ENCODE measurements at places on chromosomes 6 and 20.

- no peak for DNase-seq
These were observed 21.6 kb downstream of the NAPB start for GRCh38 chr20:23399568-23400241.

DNA sequence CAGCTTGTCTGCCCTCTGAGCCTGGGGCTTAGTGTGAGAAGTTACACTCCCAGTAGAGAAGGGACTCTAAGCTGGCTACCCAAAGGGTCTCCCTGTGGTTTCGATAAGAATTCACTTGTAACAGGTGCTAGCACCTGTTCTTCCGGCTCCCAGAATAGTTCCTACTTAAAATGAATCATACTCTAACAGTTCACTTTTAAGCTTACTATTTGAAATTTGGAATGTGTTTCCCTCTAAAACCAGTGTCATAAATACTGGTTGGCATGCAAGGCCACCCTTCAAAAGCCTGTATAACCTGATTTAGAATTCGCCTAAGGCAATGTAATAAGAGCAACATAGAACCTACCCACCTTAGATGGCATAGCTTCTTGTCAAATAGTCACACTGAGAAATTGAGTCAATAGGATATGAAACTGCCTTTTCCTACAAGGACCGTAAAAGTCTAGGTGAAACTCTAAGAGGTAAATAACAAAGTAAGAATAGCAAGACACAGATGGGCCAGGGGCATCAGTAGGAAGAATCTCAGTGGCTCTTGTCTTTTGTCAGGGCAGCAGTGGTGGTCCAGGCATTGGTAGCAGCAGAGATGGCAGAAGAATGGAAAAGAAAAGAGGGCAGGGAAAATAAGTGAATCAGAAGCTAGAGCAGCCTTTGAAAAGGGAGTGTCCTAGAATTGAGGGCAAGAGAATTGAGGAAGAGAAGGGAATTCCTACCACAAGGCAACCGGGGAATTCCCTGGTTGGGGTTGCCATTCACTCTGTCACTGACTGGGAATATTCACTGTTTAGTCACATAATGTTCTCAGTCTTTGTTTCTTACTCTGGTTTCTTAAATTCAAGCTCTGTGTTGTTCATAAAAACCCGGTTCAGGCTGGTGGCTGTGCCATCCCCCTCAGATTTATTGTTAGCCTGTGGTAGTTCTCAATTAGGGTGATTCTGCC, 91.5 kb downstream of the HIVEP2 start:
- no peak for DNase-seq

DNA sequence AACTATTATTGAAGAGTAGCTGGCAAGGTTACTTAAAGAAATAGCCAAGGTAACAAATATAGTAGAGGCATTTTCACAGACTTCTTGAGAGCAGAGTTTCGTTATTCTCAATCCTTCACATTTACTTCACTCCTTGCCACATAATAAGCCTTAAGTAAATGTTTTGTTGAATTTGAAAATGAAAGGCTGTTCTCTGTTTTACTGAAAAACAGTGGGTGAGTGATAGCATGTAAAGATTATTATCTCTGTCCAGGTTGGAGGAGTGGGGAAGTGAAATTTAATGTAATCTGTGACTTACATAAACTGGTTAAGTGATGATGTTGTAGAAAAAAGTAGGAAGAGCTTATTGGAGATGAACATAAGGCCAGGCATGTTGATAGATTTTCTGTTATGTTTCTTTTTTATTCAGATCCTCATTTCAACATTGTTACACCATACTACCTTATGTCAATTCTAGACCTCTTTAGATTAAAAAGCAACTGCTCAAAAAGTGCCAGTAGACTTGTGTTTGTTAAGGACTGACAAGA, 55.0 kb downstream of the QKI start:
- no peak for DNase-seq

DNA sequence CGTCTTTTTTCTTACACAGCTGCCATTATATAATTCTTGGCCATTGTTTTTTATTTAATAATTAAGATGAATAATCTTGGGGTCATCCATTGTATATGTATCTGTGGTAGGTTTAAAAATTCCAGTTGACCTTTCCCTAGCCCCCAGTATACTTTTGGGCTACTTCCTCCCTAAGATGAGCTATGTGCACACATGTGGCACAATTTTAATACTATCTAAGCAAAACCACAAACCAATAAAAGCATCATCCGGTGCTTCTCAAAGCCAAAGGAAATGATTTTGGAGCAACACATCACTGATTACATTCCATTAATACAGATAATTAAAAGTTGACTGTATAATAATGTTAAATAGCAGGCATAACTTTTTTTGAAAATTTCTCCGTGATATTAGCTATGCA, 161.2 kb downstream of the ATXN1 start:
- DNase-seq = no peak

- no peak for DNase-seq
These were observed 25.0 kb upstream of the FAM217A start for GRCh38 chr6:4103929-4104328.

GRCh38 chr20:24991897-24992486, 559 bp downstream of the APMAP start:
- no peak for DNase-seq

GRCh38 chr6:168663041-168663440, 222.1 kb downstream of the SMOC2 start:
- DNase-seq = no peak

- no peak for DNase-seq
These were observed 544 bp upstream of the STK38 start for GRCh38 chr6:36547646-36548400.

GRCh38 chr6:73134588-73134987, 90.7 kb downstream of the KHDC1L start:
- DNase-seq = no peak

GRCh38 chr6:74268815-74269599, 573.0 kb downstream of the CD109 start:
- DNase-seq = no peak

DNA sequence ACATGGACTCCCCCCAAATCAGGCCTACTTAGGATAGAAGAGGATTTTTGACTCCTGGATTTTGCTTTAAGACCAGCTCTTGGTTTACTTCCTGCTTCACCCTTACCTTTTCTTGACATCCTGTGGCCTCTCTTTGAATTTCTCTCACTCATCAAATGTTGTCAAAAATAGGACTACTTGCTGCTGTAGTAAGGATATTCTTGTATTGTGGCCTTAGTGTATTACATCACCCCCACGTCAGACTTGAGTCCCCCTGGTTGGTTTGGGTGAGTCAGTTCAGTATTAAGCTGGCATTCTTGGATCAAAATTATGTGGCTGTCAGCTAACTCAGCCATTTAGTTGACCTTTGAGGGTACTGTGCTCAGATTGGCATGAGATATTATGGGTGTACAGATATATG, 1.1 kb downstream of the TPX2 start:
- DNase-seq = no peak

DNA sequence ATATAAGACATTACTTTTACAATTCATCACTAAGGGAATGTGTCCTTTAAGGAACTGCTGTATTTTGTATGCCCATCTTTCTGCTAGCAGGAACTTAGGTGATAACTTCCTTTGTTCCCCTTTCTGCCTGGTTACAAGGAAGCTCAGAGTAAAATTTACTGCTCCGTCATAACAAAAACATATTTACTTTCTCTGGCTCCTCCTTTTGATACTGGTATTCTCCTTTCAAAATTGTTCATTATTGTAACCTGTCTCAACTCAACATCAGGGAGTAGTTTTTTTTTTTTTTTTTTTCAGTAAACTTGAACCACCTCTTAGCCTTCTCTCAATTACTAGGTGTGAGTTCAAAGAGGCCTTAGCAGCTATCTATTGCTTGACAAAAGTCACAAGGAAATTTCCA, 37.1 kb downstream of the RIPOR2 start:
- no peak for DNase-seq

GRCh38 chr6:27177485-27178406, 69.8 kb upstream of the PRSS16 start:
- peak; percentile 65 for DNase-seq

GRCh38 chr6:158284007-158284875, 28.0 kb upstream of the TULP4 start:
- no peak for DNase-seq

- no peak for DNase-seq
These were observed 95.5 kb downstream of the PPP1R14C start for GRCh38 chr6:150238336-150238741.

DNA sequence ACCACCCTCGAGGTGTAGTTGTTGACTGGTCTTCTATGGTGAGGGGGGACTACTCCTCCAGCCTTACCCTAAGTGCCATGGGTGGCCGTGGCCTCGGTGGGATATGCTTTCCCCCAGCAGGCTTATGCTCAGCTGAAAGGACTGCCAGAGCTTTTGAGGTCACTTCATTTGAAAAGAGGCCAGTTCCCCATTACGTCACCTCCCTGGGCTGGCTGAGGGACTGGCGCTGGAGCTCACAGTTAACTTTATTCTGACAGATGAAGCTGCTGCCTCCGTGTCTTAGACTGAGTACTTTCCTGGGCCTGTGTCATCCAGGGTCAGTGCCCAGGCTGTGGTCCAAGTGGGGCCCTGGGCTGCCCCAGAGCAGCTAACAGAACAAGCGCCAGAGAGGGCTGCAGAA, 42.8 kb upstream of the PCMTD2 start:
- DNase-seq = no peak

- no peak for DNase-seq
These were observed 368.3 kb upstream of the SASH1 start for GRCh38 chr6:147974376-147974775.

- no peak for DNase-seq
These were observed 94.4 kb upstream of the IMPG1 start for GRCh38 chr6:76166874-76167273.

- DNase-seq = no peak
These were observed 7.6 kb downstream of the ZNF451 start for GRCh38 chr6:57097596-57097995.

DNA sequence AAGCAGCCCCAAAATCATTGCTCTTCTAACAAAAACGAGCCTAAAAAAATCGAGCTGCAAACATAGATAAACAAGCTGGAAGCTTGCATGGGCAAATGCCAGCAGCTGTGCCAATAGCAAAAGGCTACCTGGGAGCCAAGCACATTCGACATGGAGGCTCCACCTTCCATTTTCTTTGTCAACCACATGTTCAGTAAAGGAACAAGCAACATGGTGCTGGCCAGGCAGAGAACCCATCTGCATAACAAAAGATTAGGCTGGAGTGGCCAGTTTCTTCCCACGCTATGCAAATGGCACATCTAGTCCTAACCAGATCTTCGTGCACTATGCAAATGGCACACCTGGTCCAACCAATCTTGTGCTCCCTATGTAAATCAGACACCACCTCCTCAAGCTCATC, 110.5 kb downstream of the KIF16B start:
- no peak for DNase-seq

DNA sequence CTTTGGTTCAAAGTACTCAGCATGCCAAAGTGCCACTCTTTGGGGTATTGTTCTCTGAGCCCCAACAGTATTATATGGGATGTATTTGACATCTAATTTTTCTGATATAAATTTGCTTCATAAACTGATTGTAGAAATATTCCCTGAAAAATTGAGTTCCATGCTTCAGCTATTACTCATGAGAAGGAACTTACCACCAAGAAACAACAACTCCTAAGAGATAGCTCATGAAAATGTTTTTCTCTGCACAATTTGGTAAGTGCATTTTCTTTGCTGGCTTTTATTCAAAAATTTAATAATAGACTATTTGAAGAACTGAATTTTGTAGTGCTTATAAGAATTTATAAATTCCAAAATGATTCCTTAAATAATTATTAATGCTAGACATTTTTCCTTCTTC, 12.8 kb upstream of the TPD52L1 start:
- DNase-seq = no peak

- no peak for DNase-seq
These were observed 109.3 kb upstream of the TAB2 start for GRCh38 chr6:149208134-149208601.

GRCh38 chr6:45710304-45710821, 305.3 kb downstream of the CLIC5 start:
- no peak for DNase-seq

- no peak for DNase-seq
These were observed 652 bp downstream of the BMP6 start for GRCh38 chr6:7726416-7727085.

GRCh38 chr20:64130876-64131275, 23.5 kb upstream of the NPBWR2 start:
- no peak for DNase-seq

DNA sequence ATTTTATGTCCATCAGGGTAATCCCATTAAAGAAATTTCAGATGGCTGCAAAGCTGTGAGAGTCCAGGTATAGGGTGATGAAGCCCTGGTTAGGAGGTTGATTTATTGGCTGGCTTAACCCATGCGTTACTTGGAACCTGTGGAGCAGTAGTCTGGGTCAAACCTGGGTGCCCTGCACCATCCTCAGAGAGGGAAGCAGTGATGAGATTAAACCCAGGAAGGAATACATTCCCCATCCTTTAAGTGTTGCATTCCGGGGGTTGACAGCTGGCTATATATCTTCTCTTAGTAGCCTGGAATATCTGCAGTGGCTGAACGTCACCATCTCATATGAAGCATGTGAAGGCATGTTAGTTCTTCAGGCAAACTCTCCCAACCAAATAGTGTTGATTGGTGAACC, 44.9 kb upstream of the JAG1 start:
- DNase-seq = no peak

DNA sequence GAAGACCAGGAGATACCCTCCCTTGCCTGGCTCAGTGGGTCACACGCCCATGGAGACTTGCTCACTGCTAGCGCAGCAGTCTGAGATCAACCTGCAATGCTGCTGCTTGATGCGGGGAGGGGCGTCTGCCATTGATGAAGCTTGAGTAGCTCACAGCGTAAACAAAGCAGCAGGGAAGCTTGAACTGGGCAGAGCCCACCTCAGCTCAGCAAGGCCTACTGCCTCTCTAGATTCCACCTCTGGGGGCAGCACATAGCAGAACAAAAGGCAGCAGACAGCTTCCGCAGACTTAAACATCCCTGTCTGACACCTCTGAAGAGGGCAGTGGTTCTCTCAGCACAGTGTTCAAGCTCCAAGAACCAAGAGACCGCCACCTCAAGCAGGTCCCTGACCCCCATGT, 271.3 kb downstream of the ESR1 start:
- no peak for DNase-seq

GRCh38 chr6:165245701-165246100, 63.7 kb downstream of the C6orf118 start:
- DNase-seq = no peak

DNA sequence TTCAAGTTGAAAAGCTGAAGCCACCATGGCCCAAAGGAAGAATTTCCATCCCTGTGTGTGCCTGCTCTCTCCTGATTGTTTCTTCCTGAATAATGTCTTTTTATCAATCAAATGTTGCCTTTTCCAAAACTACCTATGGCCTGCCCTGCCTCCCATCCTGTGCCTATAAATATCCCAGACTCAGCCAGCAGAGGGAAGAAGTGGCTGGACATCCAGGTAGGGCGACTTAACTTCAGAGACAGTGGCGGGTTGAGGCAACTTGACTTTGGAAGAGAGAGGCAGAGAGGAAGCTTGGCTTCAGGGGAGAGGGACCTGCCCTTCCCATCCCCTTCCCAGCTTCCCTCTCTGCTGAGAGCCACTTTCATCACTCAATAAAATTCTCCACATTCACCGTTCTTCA, 133.0 kb downstream of the LCA5 start:
- DNase-seq = no peak
